ENCODE measurements at places on chromosomes 16 and 17.

- DNase-seq, result no peak
These were observed 86.8 kb downstream of the CCT6B start for GRCh38 chr17:34874478-34874877.

DNA sequence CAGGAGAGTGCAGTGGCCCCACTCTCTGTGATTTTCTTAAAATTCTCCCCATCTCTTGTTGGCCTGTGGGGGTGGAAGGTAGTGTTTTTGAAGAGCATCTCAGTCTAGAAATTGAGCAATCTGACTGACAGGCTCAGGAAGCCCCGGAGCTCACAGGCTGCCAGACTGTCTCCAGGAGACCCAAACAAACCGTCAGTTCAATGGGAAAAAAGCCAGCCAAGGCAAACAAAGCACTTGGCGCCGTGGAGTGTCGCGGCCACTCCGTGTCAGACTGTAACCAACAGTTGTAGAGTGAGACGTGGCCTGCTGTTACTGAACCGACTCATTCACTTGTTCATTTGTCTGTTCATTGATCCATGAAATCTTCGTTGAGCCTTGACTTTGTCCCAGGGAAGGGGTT is 33.7 kb downstream of the RGS9 start:
- DNase-seq, result no peak

DNA sequence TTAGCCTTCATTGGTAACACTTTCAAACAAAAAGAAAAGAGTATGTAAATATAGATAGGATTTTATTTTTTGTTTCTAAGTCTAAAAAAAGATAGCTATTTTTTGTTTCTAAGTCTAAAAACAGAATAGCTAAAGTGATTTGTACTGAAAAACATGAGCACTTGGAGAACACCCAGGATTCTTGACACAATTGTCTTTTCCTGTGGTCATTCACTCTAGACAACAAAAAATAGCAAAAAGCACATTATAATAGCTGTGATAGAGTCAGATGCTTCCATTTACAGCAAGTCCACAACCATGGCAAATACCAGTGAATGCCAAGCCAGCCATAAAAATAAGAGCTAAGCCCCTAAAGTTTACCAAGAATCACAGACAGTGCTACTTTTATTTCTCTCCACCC is 36.7 kb downstream of the SKAP1 start:
- no peak for DNase-seq

DNA sequence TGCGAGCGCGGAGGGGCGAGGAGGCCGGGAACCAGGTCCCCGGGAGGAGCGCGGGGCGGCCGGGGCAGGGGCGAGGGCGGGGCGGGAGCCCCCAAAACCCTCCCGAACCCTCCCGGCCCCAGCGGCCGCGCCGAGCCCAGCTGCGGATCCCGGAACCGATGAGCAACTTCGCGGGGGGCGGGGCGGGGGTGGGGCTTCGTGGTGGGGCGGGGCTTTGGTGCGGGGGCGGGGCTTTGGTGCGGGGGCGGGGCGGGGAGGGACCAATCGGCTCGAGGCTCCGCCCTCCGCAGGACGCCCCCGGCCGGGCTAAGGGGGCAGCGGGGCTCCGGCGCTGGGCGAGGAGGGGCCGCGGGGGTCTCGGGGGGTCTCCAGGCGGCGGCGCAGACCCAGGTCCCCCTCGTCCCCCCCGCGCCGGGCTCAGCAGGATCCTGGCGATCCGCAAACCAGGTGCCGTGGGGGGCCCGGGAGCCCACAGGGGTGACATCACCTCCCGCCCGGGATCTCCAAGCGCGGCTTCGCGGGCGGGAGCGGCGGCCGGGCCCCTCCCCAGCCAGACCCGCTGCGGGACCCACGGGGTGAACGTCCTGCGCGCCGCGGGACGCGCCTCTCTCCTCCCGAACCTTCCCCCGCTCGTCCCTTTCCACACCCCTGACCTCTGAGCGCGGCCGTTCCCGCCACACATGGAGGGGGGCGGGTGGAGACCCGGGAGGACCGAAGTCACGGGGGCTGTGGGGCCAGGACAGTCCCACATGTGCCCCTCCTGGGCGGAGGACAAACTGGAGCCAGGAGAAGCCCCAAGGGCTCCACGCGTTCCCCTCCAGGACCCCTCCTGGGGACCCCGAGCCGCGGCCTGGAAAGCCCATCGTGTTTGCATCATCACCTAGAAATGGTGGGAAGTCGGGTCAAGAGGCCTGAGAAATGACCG is at the start of gene ABR:
ABR (minus strand) TSS at position 164 of the 925 bp plus-strand sequence. CDS start 254 bp downstream, outside the sequence.
- DNase-seq, result peak; percentile 43

DNA sequence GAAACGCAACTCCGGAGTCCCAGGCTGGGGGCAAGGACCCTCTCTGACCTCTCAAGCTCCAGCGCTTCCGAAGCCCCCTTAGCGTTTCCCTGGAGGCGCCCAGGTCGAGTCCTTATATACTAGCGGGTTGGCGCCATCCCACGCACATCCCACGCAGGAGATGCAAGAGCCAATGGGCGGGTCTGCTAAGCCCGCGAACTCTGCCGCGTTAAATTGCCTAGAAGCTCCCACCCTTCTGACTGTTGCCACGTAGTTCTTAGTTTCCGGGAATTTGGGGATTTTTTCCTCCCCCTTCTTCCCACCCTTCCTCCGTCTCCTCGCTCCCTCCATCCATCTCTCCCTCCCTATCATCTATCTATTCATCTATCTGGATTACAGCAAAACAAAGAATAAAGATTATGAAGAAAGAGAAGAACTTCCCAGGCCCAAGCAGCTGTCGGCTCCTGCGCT is at the start of gene SLFN11:
SLFN11 (minus strand) TSS at position 88 of the 450 bp plus-strand sequence. CDS start 9,814 bp downstream, outside the sequence.
- peak; percentile 92 for DNase-seq

DNA sequence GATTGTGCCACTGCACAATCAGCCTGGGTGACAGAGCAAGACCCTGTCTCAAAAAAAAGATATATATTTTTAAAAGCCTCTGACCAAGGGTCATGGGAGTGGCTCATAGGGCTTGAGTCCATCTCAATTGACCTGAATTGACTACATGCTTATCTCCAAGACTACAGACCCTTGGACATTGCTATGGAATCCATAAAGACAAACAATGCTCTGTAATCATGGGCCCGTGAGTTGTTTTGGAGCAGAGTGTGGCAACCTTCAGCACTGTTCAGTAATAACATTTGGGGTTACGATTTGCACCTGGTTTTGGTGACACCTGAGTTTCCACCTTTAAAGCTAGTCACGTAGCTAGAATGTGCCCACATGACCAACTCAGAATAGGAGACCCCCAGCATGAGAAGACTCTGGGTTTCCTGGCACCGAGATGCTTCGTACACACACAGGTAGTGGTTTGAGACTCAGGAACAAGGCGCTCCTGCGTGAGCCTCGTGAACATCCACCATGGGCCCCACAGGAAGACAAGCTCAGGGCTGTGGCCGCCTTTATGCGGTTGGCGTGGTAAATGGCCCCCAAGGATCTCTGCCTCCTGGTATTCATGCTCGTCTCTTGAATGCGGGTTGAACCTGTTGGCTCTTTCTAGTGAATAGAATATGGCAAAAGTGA is 66.6 kb upstream of the RPH3AL start:
- no peak for DNase-seq

- DNase-seq, result no peak
These were observed 1.8 kb upstream of the NECAB2 start for GRCh38 chr16:83966153-83966696.

GRCh38 chr16:728131-728889 is 1.4 kb downstream of the HAGHL start:
- DNase-seq, result peak; percentile 66

DNA sequence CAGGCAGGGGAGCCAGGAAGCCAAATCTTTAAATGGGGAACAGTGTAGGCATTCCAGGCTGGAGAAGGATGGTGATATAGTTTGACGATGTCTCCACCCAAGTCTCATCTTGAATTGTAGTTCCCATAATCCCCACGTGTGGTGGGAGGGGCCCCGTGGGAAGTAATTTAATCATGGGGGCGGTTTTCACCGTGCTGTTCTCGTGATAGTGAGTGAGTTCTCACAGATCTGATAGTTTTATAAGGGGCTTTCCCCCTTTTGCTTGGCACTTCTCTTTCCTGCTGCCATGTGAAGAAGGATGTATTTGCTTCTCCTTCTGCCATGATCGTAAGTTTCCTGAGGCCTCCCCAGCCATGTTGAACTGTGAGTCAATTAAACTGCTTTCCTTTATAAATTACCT is 28.8 kb downstream of the GINS3 start:
- DNase-seq, result peak; percentile 66

- no peak for DNase-seq
These were observed 3.1 kb upstream of the SKAP1 start for GRCh38 chr17:48432820-48433775.

- DNase-seq, result no peak
These were observed 28.3 kb downstream of the PLCD3 start for GRCh38 chr17:45104029-45104428.

DNA sequence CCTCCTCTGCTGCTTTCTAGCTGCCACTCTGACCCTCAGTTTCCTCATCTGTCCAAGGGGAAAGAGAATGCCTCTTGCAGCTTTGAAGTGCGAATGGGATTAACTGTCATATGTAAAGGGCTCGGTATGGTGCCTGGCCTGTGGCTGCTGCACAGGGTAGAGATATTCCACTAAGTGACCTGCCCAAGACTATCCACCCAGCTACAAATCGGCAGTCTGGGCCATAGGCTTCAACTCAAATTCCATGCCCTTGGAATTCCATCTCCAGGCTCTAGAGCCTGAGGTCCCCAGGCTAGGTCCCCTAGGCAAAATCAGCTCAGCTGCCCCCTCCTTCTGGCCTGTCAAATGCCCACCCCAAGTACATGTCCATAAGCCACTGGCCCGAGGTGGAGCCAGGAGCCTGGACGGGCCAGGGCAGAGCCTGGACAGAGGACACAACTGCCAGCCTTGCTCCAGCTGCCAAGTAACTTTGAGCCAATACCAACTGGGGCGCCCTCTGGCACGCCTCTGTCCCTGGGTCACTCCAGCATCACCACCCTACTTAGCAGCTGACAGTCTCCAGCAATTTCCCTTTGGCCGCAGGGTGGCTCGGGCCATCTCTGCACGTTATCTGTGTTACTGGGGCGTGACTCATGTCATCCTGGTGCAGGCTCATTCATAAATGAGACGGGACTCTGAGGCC is 57.2 kb downstream of the SDK2 start:
- no peak for DNase-seq

- DNase-seq, result no peak
These were observed 436.1 kb upstream of the GOT2 start for GRCh38 chr16:59170099-59170712.

DNA sequence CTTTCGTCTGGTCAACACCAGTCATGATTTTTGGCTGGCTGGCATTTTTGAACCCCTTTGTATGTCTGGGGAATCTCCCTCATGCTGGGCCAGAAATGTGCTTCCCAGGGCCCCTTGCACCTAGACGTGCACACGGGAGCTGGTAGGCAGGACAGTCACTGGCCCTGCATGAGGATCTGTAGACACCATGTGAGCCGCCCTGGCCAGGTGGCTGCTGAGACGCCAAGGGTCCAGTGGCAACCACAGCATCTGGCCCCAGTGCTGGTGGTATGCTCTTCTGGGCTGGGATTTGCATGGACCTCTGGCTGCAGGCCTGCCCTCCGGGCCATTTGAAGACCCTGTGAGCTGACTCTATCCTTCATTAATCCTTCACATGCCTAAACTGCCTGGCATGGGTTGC is 67.5 kb downstream of the NT5M start:
- DNase-seq, result no peak

GRCh38 chr16:86086471-86086870 is 187.5 kb downstream of the IRF8 start:
- no peak for DNase-seq

DNA sequence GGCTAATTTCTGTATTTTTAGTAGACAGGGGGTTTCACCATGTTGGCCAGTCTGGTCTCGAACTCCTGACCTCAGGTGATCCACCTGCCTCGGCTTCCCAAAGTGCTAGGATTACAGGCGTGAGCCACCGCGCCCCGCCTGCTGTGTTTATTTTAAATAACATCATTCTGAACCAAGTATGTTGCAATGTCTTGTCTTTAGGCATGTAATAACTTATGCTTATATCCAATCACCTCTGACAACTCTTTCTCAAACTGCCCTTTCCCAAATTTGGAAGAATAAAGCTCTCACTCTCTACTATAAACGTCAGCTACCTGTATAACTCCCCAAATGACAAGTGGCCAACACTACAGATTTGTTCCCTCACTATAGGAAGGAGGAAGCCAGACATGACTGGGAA is 103.1 kb upstream of the FA2H start:
- DNase-seq, result no peak

GRCh38 chr17:82674656-82675475 is 23.6 kb downstream of the RAB40B start:
- no peak for DNase-seq

- no peak for DNase-seq
These were observed 22.0 kb downstream of the ACLY start for GRCh38 chr17:41896726-41897125.

DNA sequence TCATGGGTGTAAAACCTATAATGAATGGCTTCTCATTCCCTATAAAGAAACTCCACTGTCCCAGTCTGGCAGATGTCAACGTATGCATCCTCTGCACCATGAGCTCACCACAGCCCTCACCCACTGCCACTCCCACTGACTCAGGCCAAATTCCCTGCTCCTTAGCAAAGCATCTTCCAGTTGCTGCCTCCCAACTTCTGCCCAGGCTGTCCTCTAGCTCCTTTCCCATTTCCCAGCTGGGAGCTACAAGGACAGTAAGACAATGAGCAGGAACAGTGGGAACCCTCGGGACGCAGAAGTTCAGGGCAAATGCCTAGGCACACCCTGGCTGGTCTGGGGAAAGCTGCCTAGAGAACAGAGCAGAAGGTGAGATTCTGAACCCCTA is 9.1 kb upstream of the THAP11 start:
- DNase-seq, result no peak

DNA sequence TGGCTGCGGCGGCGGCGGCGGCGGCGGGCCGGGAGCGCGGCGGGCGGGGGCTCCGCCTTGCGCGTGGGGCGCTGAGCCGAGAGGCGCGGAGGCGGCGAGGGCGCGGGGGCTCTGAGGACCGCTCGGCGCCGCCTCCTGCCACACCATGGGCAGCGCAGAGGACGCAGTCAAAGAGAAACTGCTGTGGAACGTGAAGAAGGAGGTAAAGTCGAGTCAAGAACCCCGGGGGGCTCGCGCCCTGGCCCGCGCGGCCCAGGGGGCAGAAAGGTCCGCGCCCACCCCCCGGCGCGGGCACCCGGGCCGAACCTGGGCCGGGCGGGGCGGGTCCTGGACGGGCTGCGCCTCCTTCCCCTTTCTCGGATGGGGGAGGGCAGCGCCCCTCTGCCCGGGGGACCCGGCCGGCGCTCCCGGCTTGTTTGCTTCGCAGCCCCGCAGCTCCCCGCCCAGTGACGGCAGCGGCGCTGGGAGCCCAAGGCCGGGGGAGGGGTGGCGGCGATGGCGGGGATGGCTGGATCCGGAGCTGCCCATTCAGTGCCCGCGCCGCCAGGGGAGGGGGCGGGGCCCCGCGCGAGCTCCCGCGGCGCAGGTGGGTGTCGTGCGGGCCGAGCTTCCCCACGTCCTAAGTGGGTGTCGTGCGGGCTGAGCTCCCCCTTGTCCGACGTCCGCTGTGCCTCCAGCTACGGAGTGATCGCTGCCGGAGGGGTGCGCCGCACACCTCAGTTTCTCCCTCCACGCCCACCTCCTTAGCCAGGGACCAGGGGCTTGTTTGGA is 428 bp downstream of the SGSM2 start:
- DNase-seq, result peak; percentile 45

DNA sequence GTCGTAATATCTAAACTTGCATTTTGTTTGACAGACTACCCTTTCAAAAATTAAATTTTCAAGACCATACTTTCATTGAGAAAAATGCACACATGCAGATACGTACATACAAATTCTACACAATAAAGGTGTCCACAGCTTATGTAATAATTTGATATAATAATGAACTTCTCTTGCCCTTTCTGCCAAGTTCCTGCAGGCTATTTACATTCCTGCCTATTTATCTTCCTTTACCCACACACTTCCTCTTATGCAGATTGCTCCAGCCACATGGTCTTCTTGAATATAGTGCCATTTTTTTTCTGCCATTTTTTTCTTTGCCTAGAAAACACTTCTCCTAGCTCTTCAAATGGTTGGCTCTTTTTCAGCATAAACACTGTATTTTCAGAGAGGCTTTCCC is 826.9 kb upstream of the CDH8 start:
- DNase-seq, result no peak

Measured in inflammatory macrophage (primary cell).